Epithelial cell of proximal tubule (primary cell): ENCODE measurements at places on chromosomes 16 and 17. TPM values are rescaled to one million over a fixed set of nuclear protein-coding genes. Genes with fewer than 3 reads are reported as not detected.

- DNase-seq, result no peak
Measured at GRCh38 chr17:76094046-76094445, 9.5 kb downstream of the EXOC7 start.

DNA sequence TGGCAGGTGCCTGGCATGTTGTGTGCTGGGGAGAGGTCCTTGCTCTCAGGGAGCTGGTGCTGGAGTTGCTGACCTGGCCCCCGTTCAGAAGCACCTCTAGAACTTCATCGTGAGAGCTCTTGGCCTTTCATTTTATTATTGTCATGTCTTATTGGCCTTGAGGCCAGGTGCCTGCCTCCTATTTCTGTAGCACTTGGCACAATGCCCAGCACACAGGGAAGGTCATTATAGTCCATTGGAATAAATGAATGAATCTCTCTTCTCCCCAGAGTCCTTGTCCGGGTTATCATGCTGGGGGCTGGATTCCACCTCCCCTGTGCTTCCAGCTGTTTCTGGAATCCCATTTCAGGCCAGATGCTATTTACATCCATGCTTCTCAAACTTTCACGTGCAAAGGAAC, 169.2 kb downstream of the HAPSTR1 start:
- no peak for DNase-seq

DNA sequence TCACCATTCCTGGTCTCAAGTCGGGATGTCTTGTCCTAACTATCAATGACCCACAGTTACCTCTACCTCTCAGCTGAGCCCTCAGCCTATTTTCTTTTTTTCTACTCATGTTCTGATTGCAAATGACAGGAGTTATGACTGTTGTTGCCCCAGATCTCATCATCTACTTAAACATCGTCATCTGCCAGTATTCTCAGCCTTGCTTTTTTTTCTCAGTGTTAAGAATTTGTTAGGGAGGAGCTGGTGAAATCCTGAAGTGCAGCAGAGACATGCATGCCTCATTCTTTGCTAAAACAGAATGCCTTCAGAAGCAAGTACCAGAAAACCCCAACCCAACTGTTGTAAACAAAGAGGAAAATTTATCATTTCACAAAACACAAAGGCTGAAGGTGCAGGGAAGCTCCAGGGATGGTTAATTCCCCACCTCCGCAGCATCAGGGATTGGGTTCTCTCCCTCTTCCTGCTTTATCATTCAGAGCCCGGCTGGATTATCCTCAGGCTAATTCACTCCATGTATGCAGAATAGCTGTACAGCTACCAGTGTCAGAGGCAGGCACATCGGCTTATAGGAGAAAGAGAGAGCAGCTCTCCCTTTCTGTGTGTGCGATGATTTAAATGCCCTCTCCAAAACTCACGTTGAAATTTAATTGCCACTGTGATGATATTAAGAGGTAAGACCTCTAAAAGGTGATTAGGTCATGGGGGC, 540.8 kb upstream of the HSBP1 start:
- DNase-seq, result no peak

- no peak for DNase-seq
Measured at GRCh38 chr17:57125866-57126265, 40.8 kb downstream of the AKAP1 start.

The GPR179 gene
- not detected in 2 replicates for total RNA-seq

- peak; percentile 26 for DNase-seq
Measured at GRCh38 chr17:55770196-55770870, 19.5 kb downstream of the PCTP start.

GRCh38 chr16:48188449-48189102, 32.8 kb upstream of the ABCC12 start:
- peak; percentile 25 for DNase-seq

DNA sequence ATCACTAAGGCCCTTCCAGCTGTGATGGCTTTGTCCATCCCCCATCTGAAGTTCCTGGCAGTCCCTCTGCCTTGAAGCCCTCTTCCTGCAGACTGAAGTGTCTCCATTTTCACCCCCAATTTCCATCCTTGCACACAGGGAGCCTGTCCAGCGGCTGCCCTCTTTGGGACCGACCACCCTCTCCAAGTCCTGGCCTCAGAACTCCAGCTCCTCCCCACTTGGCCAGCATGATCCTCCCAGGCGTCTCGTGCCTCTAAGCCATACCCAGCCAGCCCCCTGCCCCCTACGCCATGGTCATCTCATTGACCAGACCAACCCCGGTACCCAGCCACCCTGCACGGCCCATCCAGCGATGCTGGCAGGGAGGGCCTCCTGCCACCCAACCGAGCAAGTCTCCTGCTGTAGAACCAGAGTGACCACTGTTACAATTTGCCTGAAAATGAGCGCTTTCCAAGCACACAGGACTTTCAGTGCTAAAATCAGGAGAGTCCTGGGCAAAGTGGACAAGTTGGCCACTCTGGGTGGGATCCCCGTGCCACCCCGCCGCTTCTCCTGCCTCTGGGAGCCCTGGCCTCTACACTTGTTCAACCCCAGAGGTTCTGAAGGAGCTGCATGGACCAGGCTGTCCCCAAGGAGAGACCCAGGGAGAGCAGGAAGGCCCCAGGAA, 362.0 kb downstream of the SEC14L1 start:
- DNase-seq, result no peak

- no peak for DNase-seq
Measured at GRCh38 chr16:54275956-54276355, 10.6 kb downstream of the IRX3 start.

DNA sequence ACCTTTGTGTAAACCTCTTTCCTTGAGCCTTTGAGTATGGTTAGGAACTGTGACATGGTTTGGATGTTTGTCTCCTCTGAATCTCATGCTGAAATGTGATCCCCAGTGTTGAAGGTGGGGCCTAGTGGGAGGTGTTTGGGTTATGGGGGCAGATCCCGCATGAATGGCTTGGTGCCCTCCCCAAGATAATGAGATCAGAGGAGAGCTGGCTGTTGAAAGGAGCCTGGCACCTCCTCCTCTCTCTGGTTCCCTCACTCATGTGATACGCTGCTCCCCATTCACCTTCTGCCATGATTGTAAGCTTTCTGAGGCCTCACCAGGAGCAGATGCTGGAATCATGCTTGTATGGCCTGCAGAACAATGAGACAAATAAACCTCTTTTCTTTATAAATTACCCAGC, 1110.2 kb downstream of the CDH11 start:
- no peak for DNase-seq

DNA sequence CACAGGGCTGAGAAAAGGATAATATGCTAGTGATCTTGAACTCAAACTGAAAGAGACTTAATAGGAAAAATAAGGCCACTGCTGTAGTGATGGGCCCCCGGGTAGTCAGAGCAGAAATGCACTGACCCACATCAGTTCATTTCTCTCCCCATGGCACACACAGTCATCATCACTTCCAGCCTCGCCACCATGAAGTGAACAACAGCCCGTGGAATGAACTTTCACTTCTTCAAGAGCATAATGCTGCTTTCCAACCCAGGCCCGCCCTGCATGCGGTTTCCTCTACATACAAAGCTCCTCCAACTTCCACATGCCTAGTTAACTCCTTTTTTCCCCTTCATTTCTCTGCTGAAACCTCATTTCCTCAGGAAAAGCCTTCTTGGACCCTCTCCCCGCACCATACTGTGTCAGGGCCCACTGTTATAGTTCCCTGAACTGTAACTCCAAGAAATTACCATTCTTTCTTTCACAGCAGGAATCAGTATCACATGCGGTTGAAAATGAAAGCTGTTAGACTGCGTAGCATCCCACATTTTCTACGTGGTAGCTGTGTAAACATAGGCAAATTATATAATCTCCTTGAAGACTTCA, 65.8 kb upstream of the SMIM36 start:
- peak; percentile 76 for DNase-seq

GRCh38 chr16:8120001-8120400, 470.3 kb downstream of the TMEM114 start:
- DNase-seq, result no peak

DNA sequence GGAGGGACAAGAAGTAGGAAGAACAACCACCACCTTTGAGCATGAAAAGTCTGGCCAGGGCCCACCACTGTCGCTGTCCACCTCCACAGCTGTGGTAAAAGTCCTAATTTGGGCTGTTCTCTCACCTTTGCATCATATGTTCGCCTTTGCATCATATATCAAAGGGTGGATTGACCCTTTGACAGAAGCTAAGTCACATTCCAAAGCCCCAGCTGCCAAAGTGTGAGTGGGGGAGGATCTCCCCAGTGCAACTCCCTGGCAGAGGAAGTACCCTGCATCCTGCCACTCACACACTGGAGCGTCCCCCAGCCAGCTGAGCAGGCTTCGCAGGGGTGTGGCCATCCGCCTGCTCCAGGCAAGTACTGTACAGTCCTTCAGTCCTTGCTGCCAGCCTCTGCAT, 12.7 kb upstream of the SPECC1 start:
- DNase-seq, result no peak

The TP53TG3B gene
- not detected in 2 replicates for total RNA-seq
